ENCODE measurements at places on chromosomes 4 and X. TPM values are rescaled to one million over a fixed set of nuclear protein-coding genes. Genes with fewer than 3 reads are reported as not detected.

GRCh38 chr4:56007154-56007553 lies 58.4 kb downstream of the CEP135 start:
- DNase-seq, result no peak

DNA sequence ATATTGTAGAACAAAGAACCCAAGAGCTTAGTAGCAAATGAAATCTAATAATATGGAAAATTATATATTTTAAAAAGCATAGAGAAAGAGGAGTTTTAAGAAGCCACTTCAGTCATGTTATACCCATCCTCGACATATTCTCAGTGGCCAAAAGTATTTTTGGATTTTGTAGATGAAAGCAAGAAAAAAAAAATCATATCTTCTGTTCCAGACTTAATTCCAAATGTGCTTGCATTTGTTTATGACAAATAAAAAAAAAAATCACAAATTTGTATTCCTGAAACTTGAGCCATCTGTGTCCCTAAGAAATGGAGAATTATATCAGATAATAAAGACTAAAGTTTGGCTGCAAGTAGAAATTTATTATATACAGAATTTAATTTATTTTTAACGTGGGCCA lies 1482.4 kb upstream of the PABPC4L start:
- no peak for DNase-seq

- DNase-seq, result no peak
Measured at GRCh38 chr4:182897601-182898478, 19.3 kb downstream of the DCTD start.

DNA sequence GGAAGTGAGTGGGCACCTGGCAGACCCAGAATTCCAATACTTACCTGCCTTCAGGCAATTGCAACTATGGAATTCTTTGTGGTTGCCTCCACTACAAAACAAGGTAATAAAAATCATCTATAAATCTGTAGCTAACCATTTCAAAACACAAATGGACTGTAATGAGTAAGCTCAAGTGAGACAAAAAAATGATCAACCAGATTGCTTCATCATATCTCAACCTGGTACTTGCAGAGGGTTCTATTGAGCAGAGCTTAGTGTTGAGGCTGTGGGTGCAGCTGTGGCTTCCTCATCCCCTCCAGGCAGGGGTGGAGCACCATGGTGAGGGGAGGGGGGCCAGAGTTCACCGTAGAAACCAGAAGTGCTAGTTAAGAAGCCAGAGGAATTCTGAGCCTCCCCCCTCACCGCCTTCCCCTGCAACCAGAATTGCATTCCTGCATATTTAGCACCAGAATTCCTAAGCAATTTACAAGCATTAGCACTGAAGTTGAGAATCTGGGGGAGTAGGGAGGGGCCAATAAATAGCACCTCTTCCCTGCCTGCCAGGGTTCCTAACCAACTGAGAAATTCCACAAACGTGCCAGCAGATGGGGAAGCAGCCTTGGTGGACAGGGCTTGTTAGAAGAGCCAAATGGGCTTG lies 11.5 kb downstream of the CTAG1A start:
- DNase-seq, result no peak

Gene RPS6KA3
- 70.1 TPM for total RNA-seq

Gene AREG
- total RNA-seq, result 0.46 TPM

Data from CD8-positive, alpha-beta memory T cell (primary cell).